ENCODE measurements at places on chromosomes 3 and 15.

- no peak for DNase-seq
Observed at GRCh38 chr3:129793942-129794310, 99.6 kb downstream of the TMCC1 start.

GRCh38 chr3:197466586-197467399, 89.0 kb downstream of the BDH1 start:
- no peak for DNase-seq

DNA sequence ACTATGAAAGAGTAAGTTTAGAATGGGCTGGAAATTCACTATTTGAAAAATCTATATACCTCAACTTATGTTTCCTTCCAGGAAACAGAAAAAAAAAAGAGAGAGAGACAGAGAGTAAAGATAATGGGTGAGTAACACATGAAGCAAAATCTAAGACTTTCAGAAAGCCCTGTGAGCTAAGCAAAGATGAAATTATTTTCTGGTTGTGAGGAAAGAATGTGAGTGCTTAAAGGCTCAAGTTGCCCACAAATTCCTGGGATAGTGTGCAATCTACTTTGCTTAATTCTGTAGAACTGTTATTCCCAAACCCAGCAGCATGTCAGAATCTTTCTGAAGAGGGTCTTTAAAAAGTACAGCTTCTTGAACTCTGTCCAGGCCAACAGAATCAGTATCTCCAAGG, 337.7 kb upstream of the AGTR1 start:
- no peak for DNase-seq

- DNase-seq = no peak
Observed at GRCh38 chr3:29914861-29915524, 634.1 kb downstream of the RBMS3 start.

DNA sequence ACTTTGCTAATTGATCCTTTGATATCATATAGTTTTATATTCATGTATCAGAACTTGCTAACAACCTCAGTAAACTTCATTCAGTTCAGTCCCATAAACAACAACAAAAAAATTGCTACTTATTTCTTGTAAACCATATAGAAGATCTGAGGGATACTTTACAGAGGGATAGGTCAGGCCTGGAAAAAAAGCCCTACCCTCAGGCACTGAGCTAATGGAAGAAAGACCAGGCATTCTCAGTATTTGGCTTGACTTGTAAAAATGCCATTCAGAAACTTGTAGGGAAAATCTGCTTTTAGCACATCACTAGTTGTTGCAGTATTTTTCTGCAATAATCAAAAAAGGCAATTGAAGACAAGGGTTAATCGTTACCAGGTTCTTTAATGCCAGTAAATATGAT, 33.1 kb downstream of the ARMC8 start:
- DNase-seq = no peak
